A673 (cell line): ENCODE measurements at places on chromosomes 12 and 14. TPM values are rescaled to one million over a fixed set of nuclear protein-coding genes. Genes with fewer than 3 reads are reported as not detected.

DNA sequence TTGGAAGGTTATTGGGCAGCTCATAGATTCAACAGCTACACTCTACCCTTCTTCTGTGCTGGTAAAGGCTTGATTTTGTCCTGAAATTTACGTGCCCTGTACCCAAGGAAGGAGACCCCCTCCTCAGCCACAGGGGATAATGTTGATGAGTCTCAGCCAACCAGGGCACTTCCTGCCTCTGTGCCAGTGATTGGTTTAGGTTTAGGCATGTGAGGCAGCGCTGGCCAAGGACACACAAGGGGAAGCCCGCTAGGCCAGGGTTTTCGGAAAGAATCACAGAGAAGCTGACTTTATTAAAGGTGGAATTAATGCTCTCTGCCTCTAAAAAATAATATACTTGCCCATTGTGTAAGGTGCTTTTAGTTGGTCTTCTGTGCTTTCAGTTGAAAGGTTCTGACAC, 15.4 kb upstream of the CTDSP2 start:
- DNase-seq: no peak

- DNase-seq: no peak
These were observed 45.0 kb upstream of the REP15 start for GRCh38 chr12:27651201-27651600.

GRCh38 chr12:48542300-48542928, 17.0 kb downstream of the OR8S1 start:
- DNase-seq: peak; percentile 33

- no peak for DNase-seq
These were observed 251.9 kb upstream of the ATXN7L3B start for GRCh38 chr12:74285773-74286172.

- DNase-seq: no peak
These were observed 23.2 kb downstream of the SLCO1C1 start for GRCh38 chr12:20718294-20718693.

- DNase-seq: no peak
These were observed 24.2 kb downstream of the ACACB start for GRCh38 chr12:109140560-109140959.

DNA sequence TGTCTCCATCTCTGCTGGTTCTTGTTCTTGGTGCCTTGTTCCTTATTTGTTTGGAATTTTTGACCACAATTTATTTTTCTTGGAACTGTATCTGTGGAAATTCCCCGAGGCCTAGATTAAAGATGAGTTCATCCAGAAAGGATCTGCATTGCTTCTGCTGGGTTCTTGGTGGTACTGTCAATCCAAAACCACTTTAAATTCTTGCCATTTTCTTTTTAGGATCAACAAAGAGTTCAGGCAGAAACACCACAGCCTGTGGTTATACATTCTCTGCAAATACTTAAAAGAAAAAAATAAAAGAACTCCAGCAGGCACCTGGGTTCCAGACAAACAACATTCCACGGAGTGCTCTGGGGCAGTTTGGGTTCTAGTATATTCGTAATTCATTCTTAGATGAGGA, 6.0 kb upstream of the VAMP1 start:
- no peak for DNase-seq

- peak; percentile 12 for DNase-seq
These were observed 55.9 kb upstream of the AVPR1A start for GRCh38 chr12:63206909-63207308.

DNA sequence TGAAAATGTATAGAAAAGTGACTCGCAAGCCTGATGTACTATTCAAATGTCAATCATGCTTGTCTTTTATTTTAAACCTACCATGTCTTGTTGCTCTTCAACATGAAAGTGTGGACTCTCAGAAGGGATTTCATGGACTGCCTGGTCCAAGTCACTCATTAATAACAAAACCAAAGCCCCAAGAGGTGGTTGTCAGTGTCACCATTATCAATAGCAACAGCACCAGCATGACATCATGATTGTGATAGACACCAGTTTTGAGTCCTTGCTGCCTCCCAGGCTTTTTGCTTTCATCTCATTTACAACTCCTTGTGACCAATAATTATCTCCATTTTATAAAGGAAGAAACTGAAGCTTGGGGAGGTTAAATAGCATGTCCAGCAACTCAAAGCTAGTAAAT, 112.0 kb upstream of the TMPO start:
- no peak for DNase-seq

DNA sequence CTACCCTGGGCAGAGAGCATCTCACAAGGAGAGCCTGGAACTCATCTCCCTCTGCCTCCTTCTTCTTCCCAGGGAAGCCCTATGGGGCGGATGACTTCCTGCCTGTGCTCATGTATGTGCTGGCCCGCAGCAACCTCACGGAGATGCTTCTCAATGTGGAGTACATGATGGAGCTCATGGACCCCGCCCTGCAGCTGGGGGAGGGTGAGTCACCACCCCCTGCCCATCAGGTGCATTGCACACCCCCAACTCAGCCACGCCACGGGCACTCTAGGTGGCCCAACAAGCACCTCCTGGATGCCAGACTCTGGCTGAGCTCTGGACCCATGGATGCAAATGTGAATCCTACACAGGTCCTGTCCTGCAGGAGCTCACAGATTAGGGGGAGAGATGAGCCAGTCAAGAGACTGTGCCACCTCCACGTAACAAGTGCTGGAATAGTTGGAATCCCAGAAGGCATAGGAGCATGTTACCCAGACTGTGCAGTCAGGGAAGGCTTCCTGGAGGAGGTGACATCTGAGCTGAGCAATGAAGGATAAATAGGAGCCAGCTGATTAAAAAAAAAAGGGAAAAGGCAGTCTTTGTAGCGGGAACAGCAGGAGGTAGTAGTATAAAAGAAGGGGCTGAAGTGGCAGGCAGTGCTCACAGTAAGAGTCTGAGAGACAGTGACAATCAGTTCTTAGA, 71.9 kb downstream of the LGMN start:
- DNase-seq: no peak

DNA sequence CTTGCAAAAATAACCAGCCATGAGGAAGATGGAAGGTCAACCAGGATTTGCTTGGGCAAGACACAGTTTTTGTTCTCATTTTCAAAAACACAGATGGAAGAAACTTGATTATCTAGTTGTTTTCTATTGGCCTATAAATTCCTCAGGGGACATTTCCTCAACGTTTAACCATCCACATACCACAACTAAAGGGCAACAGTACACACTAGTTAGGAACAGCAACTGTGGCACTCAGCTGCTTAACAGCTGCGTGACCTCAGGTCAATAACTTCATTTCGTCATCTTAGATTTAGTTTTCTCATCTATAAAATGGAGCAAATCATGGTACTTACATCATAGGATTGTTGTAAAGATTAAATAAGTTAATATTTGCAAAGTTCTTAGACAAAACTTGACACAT, 18.7 kb downstream of the SSTR1 start:
- no peak for DNase-seq

DNA sequence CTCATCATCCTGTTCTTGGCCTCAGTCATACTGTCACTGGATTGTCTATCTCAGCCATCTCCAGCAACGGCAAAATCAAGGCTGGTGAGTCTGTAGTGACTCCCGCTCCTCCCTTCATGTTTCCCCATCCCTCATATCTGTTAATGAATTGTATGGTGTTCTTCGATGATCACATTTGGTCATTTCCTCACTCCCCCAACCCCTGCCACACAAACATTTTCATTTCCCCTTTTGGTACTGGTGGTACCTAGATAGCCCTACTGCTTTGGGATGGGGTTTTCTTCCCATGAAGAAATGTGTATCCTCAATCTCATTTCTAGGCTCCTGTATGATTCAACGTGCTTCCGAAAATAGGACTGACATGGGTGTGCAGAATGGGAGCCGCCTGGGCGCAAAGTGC, 2.7 kb upstream of the KLHL33 start:
- no peak for DNase-seq

- DNase-seq: peak; percentile 88
These were observed 1.3 kb downstream of the GPR137C start for GRCh38 chr14:52553671-52554575.

DNA sequence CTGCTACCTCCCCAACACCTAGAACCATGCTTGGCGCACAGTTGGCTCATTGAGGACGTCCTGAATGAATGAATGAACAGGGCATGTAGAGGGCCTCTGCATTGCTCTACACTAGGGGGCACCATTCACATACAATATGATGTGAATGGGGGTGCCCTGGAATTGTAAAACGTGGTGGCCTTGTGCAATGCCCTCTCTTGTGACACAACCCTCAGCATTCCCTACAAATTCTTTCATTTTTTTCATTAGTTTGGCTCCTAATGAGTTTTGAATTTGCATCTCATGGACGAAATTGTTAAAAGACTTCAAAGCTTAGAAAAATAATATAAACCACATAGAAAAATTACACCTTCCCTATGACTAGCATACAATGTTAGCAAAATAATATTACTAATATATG, 2.3 kb upstream of the DIO2 start:
- peak; percentile 72 for DNase-seq

GRCh38 chr12:62694116-62694515, 227.5 kb downstream of the MON2 start:
- DNase-seq: no peak

- DNase-seq: no peak
These were observed 1145.4 kb upstream of the TMEM132C start for GRCh38 chr12:127121494-127122084.

- DNase-seq: peak; percentile 71
These were observed 185.7 kb upstream of the GRIN2B start for GRCh38 chr12:14167005-14167628.

GRCh38 chr14:57846596-57846995, 19.3 kb downstream of the SLC35F4 start:
- DNase-seq: no peak

- no peak for DNase-seq
These were observed at the start of gene SELPLG for GRCh38 chr12:108633534-108634248. SELPLG (minus strand) TSS chr12:108633894; CDS start chr12:108624307, 9,587 bp downstream.

DNA sequence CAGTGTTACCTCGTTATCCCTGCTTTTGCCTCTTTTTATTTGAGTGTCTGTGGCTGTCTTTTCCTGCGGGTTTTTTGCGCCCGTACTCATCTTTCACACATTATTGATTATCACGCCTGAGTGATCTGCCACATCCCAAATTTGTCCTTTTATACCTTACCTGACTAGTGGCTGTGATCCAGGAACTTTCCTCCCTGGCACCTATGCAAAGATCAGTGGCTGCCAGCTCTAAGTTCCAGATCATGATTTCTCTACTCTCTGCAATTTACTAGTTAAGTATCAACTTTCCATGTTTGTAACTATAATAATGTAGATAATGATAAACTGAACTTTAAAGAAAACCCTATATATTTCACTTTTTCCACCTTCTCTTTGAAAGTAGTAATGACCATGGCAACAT, 36.9 kb downstream of the PLEKHA5 start:
- no peak for DNase-seq

DNA sequence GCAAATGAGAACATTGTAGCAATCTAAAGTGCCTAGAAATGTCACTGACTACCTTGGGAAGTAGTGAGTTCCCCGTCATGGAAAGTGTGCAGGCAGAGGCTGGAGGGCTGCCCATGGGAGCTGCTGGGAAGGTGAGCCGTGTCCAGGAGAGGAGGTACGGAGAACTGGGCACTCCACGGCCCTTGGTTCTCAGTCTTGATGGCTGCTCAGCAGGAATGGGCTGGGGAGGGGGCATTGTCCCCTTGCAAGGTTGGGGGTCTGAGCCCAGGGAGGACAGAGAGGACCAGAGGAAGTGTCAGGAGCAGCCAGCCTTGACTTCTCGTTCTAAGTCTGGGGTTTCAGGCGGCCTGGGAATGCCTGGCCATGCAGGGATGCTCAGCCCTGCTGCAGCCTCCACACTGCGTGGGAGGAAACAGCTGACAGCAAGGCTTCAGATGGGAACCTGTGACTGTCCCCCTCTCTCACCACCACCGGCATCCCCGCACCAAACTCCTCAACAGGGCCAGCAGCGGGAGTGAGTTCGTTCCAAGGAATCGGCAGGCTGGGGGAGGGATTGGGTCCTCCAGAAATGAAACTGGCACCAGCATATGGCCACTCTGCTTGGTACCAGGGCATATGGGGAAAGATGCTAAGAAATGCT, 140.2 kb downstream of the BCL11B start:
- DNase-seq: no peak

DNA sequence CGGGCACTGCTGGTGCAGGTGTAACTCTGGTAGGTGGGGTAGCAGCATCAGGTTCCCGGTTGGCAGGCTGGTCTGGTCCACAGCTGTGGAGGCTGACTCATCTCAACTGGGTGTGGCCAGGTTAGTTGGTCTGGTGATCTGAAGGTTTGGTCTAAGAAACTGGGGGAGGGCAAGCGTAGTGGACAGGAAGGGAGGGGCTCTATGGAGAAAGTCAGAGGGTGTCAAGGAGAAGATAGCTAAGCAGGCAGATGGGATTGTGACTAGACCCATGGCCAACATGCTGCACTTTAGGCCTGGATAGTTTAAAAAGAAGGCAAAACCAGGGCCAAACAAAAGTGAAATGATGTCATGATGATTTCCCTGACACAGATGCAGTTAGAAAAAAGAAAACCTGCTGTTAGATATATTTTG, 7.9 kb downstream of the TRIM9 start:
- DNase-seq: no peak

GRCh38 chr12:23140710-23141109, 515.7 kb downstream of the ETNK1 start:
- no peak for DNase-seq

- DNase-seq: no peak
These were observed 6.9 kb downstream of the PGF start for GRCh38 chr14:74948228-74949175.

- no peak for DNase-seq
These were observed 282.9 kb upstream of the FLRT2 start for GRCh38 chr14:85247071-85247470.

- DNase-seq: no peak
These were observed 20.8 kb downstream of the HSP90AA1 start for GRCh38 chr14:102066041-102066451.

DNA sequence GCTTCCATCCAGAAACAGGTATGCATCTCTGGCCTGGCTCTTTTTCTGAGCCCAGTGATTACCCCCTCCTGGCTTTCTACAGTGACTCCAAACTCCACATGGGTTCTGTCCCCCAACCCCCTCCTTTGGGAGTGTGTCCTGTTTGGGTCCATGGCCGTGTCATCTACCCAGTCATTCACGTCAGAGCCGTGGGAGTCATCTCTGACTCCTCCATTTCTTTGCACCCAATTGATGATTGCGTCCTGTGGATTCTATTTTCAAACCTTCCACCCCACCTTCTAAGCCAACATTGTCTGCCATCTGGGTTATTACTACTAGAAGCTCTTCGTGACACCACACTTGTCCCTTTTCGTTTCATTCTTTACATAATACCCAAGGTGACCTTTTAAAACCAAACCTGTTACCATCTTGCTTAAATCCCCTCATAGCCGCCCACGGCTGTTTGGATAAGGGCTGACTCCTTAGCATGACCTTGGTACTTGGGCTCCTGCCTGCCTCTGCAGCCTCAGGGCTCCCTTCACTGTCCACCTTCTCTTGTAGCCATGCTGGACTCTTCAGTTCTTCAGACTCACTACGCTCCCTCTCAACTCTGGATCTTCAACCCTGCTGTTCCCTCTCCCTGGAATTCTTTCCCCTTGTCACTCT, 38.1 kb upstream of the NT5DC3 start:
- DNase-seq: no peak

Gene TAS2R43
- total RNA-seq: 2.3 and 2.6 TPM in 2 replicates

Gene ASB2
- not detected in 2 replicates for total RNA-seq

Gene TCL1B
- total RNA-seq: 0.83 and 1.1 TPM in 2 replicates

Gene TMPO
- total RNA-seq: 296 and 311 TPM in 2 replicates

Gene CS
- total RNA-seq: 412 and 448 TPM in 2 replicates

Gene CLEC12A
- total RNA-seq: not detected in 2 replicates

Gene C12orf54
- total RNA-seq: not detected in 2 replicates

Gene CCDC177
- 0.09 TPM in 1 of 2 replicates, not detected in the other for total RNA-seq

Gene B4GALNT3
- total RNA-seq: 19.4 and 20.2 TPM in 2 replicates

Gene MIPOL1
- total RNA-seq: 15.0 and 23.2 TPM in 2 replicates
